Kidney tubule cell (primary cell): ENCODE measurements at places on chromosomes 5 and 9.
A peak's percentile ranks its signal among the peaks of the same experiment; 100 is the strongest.

GRCh38 chr5:175250426-175250825, 193.6 kb downstream of the DRD1 start:
- no peak for DNase-seq

GRCh38 chr9:27183701-27184100, 74.7 kb downstream of the TEK start:
- peak; percentile 66 for DNase-seq

GRCh38 chr9:104386425-104387069, 117.5 kb upstream of the OR13F1 start:
- peak; percentile 55 for DNase-seq

- DNase-seq: no peak
These were observed 43.5 kb upstream of the LRRC14B start for GRCh38 chr5:147751-148150.

DNA sequence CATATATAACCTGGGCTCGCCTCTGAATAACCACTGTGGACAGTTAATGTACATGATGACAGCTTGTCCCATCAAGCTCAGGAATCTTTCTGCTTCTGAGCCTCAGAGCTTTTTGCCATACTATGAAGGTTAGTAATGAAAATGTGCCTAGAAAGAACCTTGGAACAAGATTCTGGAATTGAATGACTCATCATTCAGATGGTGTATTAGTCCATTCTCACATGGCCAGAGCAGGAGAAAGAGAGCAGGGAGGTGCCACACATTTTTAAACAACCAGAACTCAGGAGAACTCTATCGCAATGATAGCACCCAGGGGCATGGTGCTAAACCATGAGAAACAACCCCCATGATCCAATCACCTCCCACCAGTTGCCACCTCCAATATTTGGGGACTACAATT, 542.1 kb downstream of the PRR16 start:
- no peak for DNase-seq

DNA sequence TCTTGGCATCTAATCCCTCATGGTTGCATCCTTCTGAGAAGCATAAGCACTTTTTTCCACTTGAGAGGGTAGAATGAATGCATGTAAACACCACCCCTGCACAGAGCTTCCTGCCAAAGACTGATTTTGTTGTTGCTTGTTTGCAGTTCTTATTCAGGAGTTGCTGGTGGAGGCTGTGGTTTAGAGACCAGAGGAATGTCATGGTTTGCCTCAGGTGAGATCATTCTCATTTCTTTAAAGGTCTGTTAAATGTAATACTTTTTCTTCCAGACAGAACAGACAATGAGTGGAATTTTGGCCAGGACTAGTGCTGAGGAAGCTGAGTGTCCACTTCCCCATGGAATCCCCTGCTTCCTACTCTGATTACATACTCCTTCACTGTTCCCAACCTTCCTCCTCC, 3.2 kb upstream of the TNC start:
- DNase-seq: peak; percentile 98

- DNase-seq: no peak
These were observed 68.4 kb upstream of the RARS1 start for GRCh38 chr5:168417731-168418429.

GRCh38 chr9:84404095-84404686, 63.6 kb upstream of the SLC28A3 start:
- DNase-seq: peak; percentile 7

DNA sequence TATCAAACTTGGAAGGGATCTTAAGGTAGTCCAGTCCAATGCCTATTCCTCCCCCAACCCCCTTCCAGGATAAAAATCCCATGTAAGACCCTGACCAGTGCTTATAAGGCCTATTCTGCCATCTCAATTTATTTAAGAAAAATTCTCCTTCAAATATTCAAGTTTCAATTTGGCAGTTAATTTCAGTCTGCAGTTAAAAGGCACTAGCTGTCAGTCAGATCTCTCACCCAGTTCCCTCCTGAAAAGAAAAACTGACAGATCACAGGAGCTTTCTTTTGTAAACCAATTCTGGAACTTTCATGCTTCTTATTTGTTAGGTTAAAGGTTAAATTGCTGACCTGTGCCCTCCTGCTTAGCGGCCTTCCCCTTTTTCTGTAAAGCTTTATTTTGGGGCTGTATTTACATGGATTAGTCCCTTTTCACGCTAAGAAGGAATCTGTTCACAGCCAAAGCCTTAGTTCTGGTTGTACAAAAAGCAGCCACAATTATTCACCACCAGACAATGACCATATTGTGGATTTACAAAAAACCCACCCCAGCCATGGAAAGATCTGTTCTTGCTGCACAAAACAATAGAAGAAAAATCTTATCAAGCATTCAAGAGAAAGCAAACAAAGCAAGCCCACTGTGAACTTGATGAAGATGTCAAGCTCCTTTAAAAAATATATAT, 68.7 kb downstream of the DENND1A start:
- no peak for DNase-seq

DNA sequence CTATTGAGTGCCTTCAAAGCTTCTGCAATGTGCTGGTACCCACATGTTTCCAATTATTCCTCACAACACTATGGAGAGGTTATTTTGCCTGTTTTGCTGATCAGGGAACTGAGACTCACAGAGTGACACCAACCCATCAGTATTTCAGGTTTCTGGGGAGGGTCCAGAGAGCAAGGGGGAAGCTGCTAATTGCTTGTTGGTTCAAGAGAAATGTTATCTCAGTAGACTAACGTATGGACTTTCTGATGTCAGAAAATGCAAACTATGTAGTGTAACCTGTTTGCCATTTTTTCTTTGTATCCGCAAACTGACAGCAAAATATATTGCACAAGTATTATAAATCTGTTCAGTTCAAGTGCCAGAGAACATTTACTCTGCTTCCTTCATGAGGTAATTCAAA, 108.3 kb upstream of the MSX2 start:
- DNase-seq: no peak

DNA sequence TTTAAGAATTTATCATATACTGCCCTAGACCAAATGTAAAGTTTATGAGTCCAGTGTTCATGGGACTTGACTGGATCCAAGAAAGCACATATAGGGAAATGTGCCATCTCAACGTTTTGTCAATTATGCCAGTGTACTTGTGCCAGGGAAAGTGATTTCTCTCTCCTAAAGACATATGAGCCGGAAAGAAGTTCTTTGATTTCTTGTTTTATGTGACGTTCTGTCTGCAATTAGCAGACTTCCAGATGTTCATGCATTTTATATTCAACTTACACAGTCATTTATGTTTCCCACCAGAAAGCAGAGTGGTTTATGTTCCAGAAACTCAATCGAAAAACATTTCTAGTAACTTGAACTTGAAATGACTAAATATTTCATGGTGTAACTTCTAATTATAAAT, 203.8 kb downstream of the FAM170A start:
- DNase-seq: no peak

DNA sequence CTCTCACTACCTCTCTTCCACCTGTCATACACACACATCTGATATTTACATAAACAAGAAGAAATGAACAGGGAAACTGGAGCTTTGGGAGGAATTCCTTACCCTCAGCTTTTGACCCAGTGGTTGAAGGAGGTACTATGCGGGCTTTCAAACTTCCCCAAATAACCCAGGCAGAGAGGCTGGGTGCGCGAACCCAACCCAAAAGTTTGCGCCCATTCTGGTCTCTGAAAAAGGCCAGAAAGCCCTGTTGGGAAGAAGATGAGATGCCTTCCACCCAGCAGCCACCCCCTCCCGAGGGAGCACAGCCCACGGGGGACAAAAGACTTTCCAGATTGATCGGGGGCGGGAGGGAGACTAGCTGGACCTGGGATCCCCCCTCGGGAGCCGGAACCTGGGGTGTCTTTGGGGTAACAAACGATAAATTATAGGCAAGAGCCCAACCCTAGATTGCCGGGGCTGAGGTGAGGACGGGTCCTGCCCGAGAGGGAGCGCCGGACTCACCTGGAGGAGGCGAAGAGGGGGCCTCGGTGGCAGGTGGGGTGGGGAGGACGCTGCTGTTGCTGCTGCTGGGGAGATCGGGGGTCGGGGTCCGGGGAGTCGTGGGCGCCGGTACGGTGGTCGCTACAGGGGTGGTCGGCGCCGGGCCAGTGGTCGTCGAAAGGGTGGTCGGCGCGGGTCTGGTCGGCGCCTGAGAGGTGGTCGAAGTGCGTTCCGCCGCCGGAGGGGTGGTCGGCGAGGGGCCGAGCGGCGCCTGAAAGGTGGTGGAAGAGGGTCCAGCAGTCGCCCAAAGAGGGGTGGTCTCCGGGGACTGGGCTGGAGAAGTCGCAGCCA, 798 bp downstream of the MEGF9 start:
- DNase-seq: peak; percentile 22

GRCh38 chr9:33939924-33940874, 108.5 kb downstream of the UBAP2 start:
- DNase-seq: no peak

GRCh38 chr9:96619491-96620180, at the start of gene CDC14B:
Gene CDC14B, minus strand, starts transcription at chr9:96619843. Its CDS starts 465 bp downstream, at chr9:96619378.
- peak; percentile 92 for DNase-seq

GRCh38 chr9:135590486-135591079, 29.0 kb downstream of the PAEP start:
- no peak for DNase-seq

DNA sequence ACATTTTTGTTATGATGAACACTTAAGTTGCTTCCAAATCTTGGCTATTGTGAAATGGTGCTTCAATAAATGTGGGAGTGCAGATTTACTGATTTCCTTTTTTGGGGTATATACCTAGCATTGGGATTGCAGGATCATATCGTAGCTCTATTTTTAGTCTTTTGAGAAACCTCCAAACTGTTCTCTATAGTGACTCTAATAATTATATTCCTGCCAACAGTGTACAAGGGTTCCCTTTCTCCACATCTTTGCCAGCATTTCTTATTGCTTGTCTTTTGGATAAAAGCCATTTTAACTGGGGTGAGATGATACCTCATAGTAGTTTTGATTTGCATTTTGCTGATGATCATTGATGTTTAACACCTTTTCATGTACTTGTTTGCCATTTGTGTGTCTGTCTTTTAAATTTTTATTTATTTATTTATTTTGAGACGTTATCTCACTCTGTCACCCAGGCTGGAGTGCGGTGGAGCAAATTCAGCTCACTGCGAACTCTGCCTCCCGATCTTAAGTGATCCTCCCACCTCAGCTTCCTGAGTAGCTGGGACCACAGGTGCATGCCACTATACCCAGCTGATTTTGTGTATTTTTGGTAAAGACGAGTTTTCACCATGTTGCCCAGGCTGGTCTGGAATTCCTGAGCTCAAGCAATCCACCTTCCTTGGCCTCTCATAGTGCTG, 59.0 kb downstream of the UNC13B start:
- no peak for DNase-seq

DNA sequence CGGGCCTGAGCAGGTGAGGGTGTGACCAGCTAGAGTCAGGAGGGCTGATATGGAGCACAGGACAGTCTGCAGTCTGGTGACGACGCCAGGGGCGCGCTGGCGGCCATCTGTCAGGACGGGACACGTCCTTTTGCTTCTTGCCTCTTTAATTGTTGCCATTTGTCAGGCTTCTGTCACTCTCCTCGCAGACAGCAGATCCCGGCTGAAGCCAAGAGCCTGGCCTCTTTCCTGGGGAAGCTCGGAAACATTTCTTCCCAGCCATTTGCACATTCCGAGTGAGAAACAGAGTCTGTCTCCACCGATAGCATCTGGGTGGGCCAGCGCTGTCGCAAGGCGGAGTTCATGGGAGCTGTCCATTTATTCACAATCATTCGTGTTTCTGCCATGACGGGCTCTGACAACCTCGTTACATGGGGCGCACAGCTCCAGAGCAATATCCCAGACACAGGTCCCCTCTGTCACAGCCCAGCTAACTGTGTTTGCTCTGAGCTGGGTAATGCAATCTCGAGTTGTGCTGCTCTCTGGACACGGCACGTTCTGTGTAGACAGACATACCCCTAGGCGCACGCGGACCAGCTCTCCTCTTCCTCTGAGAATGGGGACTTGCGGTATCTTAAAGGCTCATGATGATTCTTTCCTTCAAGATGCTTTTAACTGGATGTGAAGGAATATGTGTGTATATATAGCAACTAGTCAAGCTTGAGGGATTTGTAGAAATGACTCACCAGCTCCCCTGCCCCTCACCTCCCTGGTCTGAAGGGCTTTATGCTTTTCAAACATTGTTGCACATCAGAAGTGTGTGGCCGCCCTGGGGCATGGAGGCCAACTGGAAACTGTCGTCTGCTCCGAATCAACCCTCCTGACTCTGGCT, 105.3 kb upstream of the FCN2 start:
- DNase-seq: no peak

DNA sequence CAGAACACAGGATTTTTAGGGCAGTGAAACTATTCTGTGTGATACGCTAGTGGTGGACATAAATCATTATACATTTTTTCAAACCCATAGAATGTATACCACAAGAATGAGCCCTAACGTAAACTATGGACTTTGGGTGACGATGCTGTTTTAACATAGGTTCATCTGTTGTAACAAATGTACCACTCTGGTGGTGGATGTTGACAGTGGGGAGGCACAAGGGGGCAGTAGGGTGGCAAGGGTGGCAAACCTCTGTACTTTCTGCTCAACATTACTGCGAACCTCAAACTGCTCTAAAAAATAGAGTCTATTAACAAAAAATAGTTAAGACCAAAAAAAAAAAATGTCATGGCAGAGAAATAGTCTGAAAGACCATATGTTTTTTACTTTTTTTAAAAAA, 9.1 kb upstream of the MVB12B start:
- DNase-seq: no peak

GRCh38 chr5:14268738-14269137, 125.6 kb downstream of the TRIO start:
- DNase-seq: no peak

DNA sequence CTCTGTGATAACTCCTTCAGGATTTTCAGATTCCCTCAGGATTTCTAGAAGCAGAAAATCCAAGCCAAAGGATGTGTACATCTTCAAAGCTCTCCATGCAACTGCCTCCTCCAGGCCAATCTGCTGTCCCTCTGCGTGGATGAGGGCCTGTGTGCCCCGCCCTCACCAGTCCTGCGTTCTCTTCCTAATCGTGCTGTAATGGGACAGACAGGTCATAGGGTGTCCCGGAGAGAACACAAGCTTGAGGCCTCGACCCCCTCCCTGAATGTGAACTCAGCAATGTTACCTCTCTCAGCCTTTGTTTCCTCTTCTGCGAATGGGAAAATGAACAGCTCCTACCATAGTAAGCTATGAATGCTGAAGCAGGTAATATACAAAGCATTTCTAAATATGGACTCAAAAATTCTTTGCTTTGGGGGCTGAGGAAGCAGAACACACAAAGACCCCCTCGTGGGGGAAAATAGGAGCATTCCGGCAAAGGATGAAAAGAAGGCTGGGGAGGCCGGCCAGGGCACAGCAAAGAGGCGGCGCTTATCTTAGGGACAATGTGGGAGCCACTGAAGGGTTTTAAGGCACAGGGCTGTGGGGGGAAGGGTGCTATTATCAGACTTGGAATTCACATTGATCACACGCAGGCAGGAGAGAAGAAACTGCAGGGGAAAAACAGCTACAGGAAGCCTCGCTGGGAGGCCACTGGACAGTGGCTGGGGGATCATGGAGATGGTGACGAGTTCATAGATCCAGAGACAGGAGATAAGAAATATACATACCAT, 57.2 kb upstream of the FBXW11 start:
- no peak for DNase-seq

GRCh38 chr5:17217493-17218352, at the start of gene BASP1:
Gene BASP1, plus strand, starts transcription at chr5:17217631. Its CDS starts 57,586 bp downstream, at chr5:17275217.
- peak; percentile 68 for DNase-seq
